ENCODE measurements at places on chromosomes 4 and X.

- DNase-seq: no peak
These were observed 81.6 kb downstream of the DTHD1 start for GRCh38 chr4:36363024-36363423.

DNA sequence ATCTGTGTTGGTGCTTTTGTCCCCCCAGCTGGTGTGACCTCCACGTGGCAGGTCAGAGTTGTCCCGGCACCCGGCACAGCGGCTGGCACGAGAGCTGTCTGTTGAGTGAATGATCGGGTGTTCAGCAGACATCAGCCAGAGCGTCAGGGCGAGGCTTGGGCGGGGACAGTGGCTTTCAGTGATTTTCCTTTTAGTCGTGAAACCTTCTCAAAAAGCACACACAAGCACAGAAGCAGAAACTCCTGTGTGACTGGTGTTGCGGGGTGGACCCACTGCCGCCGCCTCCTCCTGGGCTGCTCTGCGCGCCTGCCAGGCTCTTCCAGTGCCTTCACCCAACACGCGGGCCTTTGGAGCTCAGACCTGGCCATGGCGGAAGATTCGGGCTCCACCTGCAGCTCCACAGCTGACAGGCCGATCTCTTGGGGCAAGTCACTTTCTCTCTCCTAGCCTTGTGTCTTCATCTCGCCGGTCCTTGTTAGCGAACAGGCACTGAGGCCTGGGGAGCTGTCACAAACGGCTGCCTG is 51.4 kb upstream of the HGFAC start:
- DNase-seq: no peak

- DNase-seq: no peak
These were observed 3.1 kb upstream of the FGB start for GRCh38 chr4:154559494-154560418.

DNA sequence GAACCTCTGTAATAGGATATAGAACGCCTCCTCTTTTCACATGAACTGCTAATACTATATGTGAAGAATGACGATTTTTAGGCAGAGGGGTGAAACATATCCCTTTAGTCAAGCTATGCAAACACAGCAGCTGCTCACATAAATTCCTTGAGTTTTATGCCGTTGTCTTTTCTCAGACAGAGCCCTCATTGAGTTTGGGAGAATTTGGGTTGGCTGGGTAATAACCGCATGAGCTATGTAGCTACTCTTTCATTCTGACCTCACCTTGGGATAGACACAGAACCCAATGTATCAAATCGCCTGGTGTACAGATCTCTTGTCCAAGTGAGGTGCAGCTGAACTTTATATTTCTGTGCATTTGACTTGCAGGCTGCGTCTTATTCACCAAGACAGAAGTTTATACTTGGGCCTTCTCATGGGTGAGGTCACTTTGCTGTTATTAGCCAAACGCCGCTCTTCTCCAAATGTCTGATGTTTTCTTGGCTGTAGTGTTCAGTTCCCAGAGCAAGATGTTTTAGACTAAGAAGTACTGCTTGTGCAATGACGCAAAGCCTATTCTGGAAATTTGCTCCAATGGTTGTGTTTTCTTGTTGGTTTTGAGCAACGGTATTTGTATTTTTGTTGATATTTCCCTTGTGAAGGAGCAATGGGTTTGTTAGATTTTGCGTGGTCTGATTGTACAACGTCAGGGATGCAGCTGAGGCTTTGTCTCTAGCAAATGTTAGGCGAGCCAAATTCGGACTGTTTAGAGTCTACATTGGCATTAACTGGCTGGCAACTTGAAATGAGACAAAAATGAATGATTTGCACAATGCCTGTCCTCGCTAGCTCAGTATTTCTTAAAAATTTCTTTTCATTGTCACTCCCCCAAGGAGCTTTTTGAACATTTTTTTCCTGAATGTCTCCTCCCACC is 11.2 kb upstream of the SPARCL1 start:
- no peak for DNase-seq

DNA sequence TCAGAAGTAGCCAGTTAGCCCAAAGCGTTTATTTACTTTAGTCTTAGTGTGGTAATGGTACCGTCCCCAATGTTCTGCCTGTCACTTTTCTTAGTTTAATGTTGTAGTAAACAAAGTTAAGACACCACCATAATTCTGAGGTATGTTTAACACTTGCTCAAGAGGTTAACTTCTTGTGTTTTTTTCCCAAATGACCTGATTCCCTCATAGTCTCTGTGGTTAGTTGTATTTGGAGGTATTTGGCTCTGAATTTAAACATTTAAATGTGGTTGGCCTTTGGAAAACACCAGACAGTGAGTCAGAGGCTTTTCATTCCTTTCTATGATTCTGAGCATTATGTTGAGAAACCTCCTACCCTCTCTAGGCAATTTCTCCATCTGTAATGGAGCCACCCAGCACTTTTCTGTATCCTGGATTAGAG is 47.9 kb downstream of the CXCL1 start:
- DNase-seq: no peak

DNA sequence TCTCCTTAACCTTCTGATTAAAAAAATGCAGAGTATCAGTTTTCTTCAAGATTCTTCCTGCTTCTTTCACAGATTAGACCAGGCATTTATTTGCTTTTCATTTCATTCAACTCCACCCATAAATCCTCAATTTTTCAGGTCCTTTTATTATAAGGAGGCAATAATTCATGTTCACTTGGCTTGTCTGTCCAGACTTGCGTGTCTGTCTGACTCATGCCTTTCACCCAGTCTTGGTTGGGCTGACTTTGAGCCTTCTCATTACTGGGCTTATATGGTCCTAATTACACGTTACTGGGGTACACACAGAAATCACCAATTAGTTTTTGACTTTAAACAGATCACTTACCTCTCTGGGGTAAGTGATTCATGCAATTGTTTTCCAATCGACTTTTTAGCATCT is 48.8 kb upstream of the GALNT7 start:
- no peak for DNase-seq

GRCh38 chr4:145277011-145277410 is 96.6 kb upstream of the OTUD4 start:
- no peak for DNase-seq

- no peak for DNase-seq
These were observed 274.0 kb downstream of the INPP4B start for GRCh38 chr4:142572071-142572470.

DNA sequence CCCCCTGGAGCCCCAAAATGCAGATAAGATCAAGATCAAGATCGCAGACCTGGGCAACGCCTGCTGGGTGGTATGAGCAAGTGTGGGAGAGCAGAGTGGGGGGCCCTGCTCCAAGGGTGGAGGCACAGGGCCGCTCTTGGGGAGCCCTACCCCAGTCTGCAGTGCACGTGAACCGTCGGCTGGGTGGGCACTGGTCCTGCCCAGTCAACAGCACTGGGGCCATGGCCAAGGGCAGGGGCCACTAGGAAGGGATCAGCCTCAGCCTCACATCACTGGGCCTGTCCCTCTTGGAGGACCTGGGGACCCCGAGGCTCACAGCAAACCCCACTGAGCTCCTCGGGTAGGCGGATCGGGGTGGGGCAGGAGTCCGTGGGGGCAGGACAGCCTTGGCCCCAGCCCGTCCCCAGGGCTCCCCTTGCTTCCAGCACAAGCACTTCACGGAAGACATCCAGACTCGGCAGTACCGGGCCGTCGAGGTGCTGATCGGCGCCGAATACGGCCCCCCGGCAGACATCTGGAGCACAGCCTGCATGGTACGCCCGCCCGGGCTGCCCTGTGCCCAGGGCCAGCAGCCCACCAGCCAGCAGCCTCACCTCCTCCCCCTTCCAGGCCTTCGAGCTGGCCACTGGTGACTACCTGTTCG is 3.6 kb downstream of the SRPK3 start:
- DNase-seq: no peak

DNA sequence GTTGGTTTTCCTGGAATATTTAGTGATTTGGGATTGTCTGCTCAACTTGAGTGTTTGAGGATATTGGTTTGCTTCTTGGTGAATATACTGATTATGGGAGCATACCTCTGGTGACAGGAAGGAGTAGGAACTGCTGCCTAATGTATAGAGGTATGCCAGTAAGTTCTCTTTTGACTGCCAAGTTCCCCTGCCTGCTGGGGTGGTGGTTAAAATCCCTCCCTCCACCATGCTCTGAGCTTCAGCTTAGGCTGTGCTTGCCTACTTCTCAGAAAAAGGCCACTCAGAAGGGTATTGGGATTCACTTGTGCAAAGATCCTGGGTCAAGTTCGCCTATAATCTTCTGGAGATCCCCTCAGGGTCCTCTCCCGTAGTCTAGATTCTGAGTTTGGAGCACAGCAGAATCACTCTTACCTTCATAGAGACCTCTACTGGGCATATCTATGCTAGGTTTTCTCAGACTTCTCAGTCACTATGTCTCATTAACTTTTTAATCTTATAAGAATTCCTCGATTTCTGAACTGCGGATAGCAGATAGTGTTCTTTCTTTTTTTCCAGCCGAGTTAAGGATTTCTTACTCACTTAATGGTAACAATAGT is 44.7 kb upstream of the DCK start:
- no peak for DNase-seq

DNA sequence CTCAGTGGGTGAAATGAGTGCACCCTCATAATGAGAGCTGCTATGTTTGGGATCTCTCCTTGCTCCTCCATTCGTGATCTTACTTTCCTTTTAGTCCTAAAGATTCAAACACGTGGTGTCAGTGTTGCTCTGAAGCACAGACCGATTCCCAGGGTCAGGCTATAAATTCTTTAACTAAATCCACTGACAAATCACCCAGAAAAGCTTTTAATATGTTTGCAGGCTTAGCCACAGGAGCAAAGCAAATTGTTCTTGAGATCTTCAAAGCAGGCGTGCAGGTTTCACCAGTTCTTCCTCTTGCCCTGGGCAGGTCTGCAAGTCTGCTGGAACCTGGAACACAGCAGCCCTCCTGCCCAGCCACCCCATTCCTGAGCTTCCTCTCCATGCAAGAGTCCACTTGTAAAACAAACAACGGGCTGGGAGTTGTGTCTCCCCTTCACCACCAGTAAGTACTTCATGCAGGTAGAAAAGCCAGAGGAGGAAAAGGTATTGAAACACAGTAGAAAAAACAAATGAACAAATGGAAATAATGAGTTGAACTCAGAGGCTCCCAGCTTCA is 70.1 kb upstream of the ENPP6 start:
- no peak for DNase-seq

GRCh38 chr4:37477126-37477525 is 209.1 kb downstream of the RELL1 start:
- DNase-seq: no peak

DNA sequence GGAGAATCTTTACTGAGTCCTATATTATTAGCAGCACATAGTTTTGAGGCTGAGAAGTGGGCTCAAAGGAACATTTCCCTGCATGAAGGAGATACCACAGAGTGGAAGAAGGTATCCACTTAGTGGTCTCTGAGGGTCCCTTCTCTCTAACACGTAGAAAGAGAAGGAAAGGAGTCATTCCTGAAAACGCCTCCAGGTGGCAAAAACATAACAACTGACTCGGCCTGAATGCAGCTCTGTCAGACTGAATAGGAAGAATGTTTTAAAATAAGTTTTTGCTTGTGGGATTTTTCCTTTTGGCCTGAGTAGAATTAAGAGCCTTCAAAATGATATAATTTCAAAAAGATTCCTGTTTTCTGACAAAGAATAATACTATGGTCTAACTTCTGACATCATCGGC is 23.3 kb downstream of the RPGR start:
- DNase-seq: no peak

DNA sequence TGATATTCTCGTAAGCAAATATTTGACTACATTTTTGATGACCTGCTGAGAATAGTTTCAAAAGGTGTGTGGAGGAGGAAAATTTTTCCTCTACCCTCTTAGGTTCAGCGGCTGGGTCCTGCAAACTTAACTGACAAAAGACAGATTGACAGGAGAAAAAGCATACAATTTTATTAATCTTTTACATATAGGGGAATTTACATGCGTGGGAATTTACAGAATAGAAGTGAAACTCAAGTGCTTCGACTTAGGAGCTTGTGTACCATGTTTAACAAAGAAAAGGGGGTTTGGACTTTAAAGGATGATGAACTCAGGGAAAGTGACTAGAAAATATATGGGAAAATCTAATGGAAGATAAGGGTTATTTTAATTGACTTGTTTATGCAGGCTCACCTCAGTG is 2.5 kb downstream of the HERC6 start:
- DNase-seq: no peak

- no peak for DNase-seq
These were observed 72.1 kb upstream of the ETNPPL start for GRCh38 chr4:108834835-108835384.

DNA sequence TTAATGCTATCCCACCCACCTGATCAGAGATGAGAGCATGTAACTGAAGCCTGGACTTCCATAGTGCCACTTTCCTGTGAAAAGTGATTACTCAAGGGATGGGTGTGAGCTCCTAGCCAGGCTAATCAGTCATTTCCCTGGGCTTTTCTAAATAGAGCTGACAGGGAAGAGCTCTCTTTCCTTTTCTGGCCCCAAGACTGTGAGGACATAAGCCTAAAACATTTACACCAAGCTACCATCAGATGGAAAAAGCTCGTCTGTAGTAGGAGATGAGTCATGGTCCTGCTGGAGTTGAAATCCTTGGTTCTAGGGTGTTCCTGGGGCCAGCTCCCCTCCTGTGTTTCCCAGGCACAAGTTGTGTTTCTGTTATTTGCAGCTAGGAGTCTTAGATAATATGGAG is 52.4 kb upstream of the NDP start:
- DNase-seq: no peak

DNA sequence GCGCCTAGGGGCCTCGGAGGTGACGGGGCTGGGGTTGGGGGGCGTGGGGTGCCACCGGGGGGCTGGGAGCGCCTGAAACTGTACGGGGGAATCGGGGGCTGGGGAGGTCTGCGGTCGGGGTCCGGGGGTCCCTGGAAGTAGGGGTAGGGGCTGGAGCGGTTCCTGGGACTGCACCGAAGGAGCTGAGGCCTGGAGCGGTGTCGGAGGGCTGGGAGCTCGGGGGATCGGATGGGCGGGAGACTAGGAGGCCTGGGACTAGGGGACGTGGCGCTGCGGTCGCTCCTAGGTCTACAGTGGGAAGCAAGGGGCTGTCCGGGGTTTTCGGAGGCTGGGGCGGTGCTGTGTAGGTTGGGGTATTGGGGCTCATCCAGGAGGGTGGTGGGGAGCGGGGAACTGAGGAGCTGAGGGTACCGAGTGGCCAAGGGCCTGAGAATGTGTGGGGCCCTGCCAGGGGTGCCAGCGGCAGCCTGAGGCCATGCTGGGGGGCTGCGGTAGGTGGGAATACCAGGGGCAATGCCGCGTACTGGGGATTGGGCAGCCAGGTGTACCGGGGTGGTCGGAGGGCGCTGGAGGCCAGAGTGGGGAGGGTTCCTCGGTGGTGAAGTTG is 562 bp downstream of the AKAP17A start:
- no peak for DNase-seq

DNA sequence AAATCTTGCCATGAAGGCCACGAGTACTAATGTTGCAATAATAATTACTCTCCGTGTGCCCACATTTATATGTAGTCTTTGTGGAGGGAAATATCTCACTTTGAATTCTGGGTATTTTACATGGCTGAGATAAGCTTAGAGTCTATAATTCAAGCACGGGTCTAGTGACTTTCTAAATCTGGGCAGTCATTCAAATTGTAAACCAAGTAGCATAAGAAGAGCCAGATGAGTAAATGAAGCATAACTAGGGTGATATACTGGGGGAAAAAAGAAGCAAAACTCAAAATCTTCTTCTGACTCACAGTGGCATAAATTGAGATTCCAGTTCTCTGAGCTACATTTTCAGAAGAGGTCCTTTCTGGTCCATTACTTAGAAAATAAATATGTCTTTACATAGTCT is 53.0 kb downstream of the MAPK10 start:
- DNase-seq: no peak
